Activated T-helper 1 cell treated with anti-CD3 and anti-CD28 coated beads, Interleukin-2, amount 50 U/mL, for 16 hours (primary cell): ENCODE measurements at places on chromosomes 2 and 18.

- no peak for DNase-seq
Measured at GRCh38 chr2:204722207-204722606, 176.9 kb downstream of the PARD3B start.

- DNase-seq = no peak
Measured at GRCh38 chr2:37692711-37693110, 21.3 kb upstream of the CDC42EP3 start.

- DNase-seq = no peak
Measured at GRCh38 chr2:132780651-132781050, 110.6 kb upstream of the LYPD1 start.

DNA sequence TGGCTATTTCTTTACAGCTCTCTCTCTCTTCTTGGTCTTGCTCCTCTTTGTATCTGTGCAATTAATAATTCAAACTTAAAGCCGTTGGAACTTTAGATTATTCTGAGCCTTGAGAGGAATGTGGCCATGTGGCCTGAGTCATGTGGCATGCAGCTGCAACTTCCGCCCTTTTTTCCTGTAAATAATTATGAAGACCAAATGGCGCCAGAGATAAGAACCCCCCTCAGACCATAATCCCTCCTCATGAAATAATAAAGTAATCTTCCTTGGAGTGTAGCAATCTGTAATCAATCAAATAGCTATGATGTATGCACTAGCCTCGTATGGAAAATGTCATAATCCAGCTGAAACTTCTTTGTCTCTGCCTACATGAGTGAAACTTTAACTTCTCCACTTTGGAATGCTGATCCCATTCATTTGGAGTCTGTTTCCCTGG, 13.5 kb upstream of the TWSG1 start:
- no peak for DNase-seq

GRCh38 chr2:98086491-98087446, at the start of gene VWA3B:
Gene VWA3B (plus strand): TSS chr2:98087167. CDS start chr2:98093093, 5,926 bp downstream.
- DNase-seq = no peak
